A549 treated with Hydrocortisone at 1 μM for 4 hours (cell line): ENCODE measurements at places on chromosomes 1 and 21. TPM values are rescaled to one million over a fixed set of nuclear protein-coding genes. Genes with fewer than 3 reads are reported as not detected.

The CLIC6 gene
- 0.03 to 0.10 TPM (median 0.08 TPM) in 5 replicates for total RNA-seq

The RPTN gene
- 0.02 TPM in 1 of 5 replicates, not detected in the others for total RNA-seq

The INAVA gene
- 39.8 to 52.8 TPM (median 45.0 TPM) in 5 replicates for total RNA-seq

The PRRX1 gene
- total RNA-seq = 0.02 to 0.08 TPM in 2 of 5 replicates, not detected in the others

The KRTAP7-1 gene
- total RNA-seq = not detected in 5 replicates

The GPR25 gene
- not detected in 5 replicates for total RNA-seq

The FAAH gene
- total RNA-seq = 0.61 to 0.88 TPM (median 0.81 TPM) in 5 replicates

The UBXN11 gene
- total RNA-seq = 12.9 to 15.4 TPM (median 13.7 TPM) in 5 replicates

The FABP3 gene
- not detected in 5 replicates for total RNA-seq

The PRDM16 gene
- 0.09 to 0.45 TPM (median 0.13 TPM) in 5 replicates for total RNA-seq

The TMEM82 gene
- total RNA-seq = not detected in 5 replicates

The CCDC185 gene
- not detected in 5 replicates for total RNA-seq

The SPOCD1 gene
- 3.6 to 4.9 TPM (median 3.9 TPM) in 5 replicates for total RNA-seq

The PLA2G2F gene
- not detected in 5 replicates for total RNA-seq

The KRTAP19-1 gene
- total RNA-seq = not detected in 5 replicates

The KRTAP11-1 gene
- total RNA-seq = not detected in 5 replicates

The PTPRC gene
- not detected in 5 replicates for total RNA-seq

The OR2T2 gene
- not detected in 5 replicates for total RNA-seq

The CRP gene
- not detected in 5 replicates for total RNA-seq

The FCRL5 gene
- total RNA-seq = 0.03 TPM in 1 of 5 replicates, not detected in the others

The PPM1J gene
- 0.86 to 1.2 TPM (median 0.99 TPM) in 5 replicates for total RNA-seq

The HEYL gene
- 2.9 to 3.6 TPM (median 3.4 TPM) in 5 replicates for total RNA-seq

The FBXO2 gene
- total RNA-seq = 6.1 to 10.7 TPM (median 9.5 TPM) in 5 replicates

The MRPL9 gene
- 68.3 to 87.8 TPM (median 85.6 TPM) in 5 replicates for total RNA-seq

The DIRAS3 gene
- total RNA-seq = 0.85 to 1.2 TPM (median 1.1 TPM) in 5 replicates

The STUM gene
- not detected in 5 replicates for total RNA-seq

The CA6 gene
- not detected in 5 replicates for total RNA-seq

The NBPF4 gene
- total RNA-seq = 0.13 to 0.21 TPM (median 0.15 TPM) in 5 replicates

The KIAA1614 gene
- 0.74 to 1.2 TPM (median 0.96 TPM) in 5 replicates for total RNA-seq

The MTF1 gene
- total RNA-seq = 3.9 to 5.9 TPM (median 4.7 TPM) in 5 replicates

The FCER1G gene
- total RNA-seq = 0.22 to 0.43 TPM (median 0.28 TPM) in 3 of 5 replicates, not detected in the others
